ENCODE measurements at places on chromosomes 16 and 17.

DNA sequence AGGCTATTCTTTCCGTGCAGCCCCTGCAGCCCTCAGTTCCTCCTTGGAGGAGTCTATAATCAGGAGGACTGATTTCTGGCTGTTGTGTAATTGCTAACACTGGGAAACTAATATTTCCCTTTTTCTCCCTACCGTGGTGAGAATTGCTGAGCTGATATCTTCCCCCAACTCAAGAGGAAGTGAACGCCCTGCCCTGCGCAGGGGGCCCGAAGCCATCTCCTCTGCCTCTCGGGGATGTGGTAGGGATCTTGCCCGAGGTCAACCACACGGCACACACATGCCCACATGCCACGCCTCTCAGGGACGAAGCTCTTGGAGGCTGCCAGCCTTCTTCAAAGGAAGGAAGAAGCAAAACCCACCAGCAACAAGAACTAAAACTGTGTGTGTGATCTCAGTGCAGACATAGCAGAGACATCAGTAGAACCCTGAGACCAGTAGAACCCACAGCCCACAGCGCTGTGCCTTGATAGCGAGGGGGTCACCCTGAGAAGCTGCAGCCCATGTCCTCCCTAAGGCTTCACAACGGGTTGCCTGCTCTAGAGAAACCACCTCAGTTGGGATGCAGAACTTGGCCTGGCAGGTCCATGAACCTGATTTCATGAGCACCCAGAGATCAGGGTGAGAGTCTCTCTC lies 8.9 kb upstream of the ULK2 start:
- peak; percentile 44 for DNase-seq

GRCh38 chr17:1104222-1104621 lies 75.6 kb downstream of the ABR start:
- DNase-seq = no peak

DNA sequence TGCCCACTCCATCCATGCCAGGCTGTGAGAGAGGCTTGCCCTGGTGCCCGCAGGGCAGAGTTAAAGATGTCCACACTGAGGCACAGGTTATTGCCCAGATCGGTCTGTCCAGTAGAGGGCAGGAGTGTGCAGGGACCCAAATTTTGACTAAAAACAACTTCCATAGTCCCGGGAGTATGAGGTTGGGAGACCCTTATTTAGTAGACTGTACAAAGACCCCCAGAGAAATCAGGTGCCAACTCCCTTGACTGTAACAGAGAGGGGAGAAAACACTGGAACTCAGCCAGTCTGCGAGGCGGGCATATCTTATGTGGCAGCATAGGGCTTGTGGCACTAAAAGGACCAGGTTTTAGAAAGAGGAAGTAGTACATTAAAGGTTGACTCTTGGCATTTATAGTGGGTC lies 43.4 kb downstream of the HNF1B start:
- peak; percentile 72 for DNase-seq

DNA sequence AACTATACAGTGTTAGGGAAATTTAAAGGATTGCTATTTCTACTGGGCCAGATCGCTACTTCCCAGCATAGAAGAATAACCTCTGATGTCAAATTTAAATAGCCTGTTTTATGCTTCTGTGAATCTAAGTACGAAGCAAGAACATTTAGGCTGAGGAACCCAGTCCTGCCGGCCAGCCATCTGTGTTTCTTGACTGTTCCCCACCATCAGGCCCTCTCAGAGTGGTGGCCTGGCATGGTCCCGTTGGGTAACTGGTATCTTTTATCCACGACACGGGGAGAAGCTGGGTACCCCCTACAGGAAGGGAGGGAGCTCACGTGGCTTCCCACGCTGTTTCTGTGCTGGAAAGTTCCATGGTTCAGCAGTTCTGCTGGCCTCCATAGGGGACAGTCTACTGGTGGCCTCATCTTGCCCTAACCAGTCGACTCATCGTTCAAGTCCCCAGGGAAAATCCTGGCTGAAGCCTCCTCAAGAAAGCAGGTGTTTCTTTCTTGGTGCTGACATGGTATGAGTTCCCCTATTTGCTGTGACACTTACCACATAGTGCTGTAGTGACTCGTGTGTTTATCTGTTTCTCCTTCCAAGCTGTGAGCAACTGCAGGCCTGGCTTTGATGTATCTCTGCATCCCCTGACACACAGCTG lies 201.7 kb upstream of the NLRP1 start:
- no peak for DNase-seq

DNA sequence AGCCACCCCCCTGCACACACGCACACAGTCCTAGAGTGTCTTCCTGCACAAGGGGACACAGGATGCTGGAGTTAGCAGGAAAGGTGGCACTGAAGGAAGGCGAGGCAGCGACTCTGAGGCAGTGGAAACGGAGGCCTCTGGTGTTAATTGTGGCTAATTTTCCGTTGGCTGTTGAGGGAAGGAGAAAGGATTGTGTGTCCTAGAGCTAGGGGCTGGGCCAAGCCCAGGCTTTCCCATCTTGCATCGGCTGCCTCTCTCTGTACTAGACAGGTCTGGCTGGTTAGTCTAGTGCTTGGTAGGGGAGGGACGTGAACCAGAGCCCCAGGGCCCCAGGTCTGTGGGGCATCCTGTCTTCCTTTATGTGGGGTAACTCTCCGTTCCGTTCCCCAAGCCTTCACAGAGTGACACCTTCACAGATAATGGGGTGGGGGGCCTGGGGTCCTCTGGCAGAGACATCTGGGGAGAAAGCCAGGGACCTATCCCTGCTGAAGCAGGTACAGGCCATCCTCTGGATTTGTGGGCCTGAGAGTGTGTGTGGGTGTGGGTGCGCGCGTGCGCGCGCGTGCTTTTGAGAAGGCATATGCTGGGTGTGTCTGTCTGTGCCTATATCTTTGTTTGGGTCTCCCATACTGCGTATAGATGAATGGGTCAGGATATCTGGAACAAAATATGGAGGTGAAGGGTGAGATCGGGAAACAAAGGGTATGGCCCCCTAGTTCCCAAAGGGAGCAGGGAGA lies at the start of gene CHD3:
TSS of gene CHD3 (plus strand) at position 606 of the 737 bp plus-strand sequence. CDS start 212 bp downstream, outside the sequence.
- DNase-seq = peak; percentile 66

DNA sequence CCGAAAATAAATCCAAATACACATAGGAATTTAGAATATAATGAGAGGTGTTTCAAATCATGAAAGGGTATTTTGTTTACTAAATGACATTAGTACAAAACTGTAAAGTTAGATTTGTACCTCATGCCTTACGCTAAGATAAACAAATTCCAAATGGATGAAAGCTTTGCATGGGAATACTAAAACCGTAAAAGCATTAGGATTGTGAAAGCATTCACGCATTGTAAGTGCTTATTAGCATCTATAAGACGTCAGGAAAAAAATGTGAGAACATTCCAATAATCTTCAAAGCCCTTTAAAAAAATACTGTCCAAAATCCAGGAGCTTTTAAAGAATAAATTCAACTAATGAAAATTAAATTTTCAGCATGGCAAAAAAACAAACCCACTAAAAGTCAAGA lies 24.8 kb upstream of the ALOX15 start:
- DNase-seq = no peak

All from stimulated activated naive CD8-positive, alpha-beta T cell treated with anti-CD3 and anti-CD28 coated beads, Interleukin-15, Interleukin-2, amounts not matched to agents 100 U/mL and 50 U/mL, for 24 hours (primary cell).